Activated CD4-positive, alpha-beta T cell treated with anti-CD3 and anti-CD28 coated beads for 36 hours (primary cell): ENCODE measurements at places on chromosomes 6 and 20.

DNA sequence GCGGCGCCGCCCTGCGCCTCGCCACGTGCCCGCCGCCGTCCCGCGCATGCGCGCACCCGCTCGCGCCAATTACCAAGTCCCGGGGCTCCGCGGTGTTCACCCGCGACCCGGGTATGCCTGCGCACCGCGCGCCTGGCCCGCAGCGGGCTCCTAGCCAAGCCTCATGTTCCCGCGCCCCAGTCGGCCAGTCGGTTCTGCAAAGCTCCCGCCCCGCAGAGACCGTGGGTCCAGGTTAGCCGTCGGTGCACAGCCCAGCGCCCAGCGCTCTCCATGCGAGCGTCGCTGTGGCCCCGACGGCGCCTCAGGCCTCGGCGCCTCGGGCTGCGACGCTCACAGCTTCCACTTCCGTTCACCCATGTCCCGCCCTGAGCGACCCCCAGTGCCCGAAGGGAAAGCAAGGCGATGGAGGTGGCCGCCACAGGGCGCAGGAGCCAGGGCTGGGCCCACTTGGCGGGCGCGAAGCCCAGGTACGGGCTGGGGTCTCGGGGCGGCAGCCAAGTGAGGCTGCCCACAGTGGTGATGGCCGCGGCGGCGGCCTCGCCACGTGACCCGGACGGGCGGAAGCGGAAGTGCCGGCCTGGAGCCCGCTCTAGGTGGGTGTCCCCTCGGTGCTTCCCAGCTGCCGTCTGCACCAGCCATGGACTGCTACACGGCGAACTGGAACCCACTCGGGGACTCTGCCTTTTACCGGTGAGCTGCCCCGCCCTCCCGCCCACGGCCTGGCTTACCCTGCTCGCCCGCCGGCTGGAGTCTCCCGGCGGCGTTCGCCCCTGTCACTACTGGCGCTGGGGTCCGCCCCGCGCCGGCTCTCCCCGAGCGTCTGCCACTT is at the start of the genes PCED1A and VPS16:
Gene PCED1A, minus strand, starts transcription at position 518 of the 829 bp plus-strand sequence. CDS start 743 bp downstream, outside the sequence.
Gene VPS16, plus strand, starts transcription at position 608 of the 829 bp plus-strand sequence. Its CDS starts 30 bp downstream, at position 638.
- peak; percentile 94 for DNase-seq

- DNase-seq, result no peak
Observed at GRCh38 chr6:159646733-159647132, 46.3 kb downstream of the SOD2 start.

- DNase-seq, result peak; percentile 67
Observed at GRCh38 chr20:35463455-35464300, 8.3 kb downstream of the CEP250 start.

- DNase-seq, result no peak
Observed at GRCh38 chr6:132495604-132496079, 17.3 kb downstream of the STX7 start.

DNA sequence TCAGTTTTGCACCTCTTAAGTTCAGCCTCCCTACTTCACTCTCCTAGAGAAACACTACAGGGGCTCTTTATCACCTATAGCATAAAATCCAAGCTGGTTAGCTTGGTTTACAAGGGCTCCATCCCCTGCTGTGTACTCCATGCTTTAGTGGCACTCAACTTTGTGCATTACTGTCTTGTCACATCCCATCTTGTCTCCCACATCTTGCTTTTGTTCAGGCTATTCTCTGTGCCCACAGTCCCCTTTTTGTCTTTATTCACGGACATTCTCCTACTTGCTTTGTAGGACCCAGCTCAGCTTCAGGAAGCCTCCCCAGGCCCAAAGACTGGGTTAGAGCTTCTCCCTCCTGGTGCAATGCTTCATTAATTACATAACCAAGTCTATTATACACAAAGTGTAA is 107.9 kb upstream of the SPACA1 start:
- no peak for DNase-seq

- no peak for DNase-seq
Observed at GRCh38 chr6:159463119-159463829, 229.8 kb downstream of the SOD2 start.

GRCh38 chr20:56755201-56755600 is 126.1 kb downstream of the TFAP2C start:
- no peak for DNase-seq

GRCh38 chr6:69816569-69816968 is 19.8 kb upstream of the LMBRD1 start:
- no peak for DNase-seq

- no peak for DNase-seq
Observed at GRCh38 chr6:135887069-135887468, 35.6 kb downstream of the PDE7B start.

- no peak for DNase-seq
Observed at GRCh38 chr20:4454111-4454510, 267.6 kb upstream of the PRND start.

- DNase-seq, result no peak
Observed at GRCh38 chr6:138507977-138508675, 8.8 kb upstream of the NHSL1 start.

DNA sequence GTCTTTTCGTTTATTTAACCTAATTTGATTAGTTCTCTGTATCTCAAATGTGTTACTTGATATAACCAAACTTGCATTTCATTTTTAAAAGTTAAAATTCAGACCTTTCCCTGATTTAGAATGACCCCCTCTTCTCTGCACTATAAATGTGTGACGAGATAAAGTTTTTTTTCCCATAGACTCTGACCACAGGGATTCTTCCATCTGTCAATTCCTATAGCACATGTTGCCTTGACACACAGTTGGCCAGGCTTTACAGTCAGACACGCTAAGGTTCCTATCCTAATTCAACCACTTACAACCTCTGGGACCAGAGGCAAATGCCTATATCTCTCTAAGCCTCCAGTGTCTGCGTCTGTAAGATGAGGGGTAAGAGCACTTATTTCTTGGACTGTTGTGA is 40.6 kb downstream of the KCNS1 start:
- DNase-seq, result no peak

DNA sequence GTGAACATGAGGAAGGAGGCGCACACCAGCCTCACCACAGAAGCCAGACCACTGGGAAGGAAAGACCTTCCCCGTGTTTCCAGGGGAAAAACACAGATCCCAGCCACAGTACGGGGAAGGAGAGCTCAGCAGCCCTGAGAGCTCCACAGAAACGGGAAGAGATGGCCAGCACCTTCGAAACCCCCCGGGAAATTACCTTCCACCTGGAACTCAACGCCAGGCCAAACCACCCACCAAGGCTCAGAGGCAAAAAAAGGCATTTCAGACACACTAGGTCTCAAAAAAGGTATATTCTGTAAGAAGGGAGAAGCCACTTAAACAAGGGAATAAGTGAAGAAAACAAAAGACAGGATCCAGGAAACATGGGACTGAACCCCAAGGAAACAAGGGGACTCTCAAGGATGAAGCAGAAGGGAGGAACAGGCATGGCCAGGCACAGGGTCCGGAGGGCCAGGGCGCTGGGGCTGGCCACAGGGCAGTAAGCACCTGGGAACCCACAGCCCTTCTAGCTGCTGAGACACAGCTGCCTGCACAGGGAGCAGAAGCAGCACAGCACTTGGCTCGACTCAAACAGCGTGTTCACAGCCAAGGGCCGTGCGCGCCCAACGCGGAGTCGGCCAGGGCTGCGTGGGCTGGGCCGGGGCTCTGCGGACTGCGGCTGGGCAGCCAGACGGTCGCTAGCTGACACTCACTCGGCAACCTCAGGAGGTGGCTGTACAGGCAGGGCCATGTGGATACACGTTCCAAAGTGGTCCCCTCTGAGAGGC is 44.6 kb downstream of the TAF4 start:
- DNase-seq, result no peak

GRCh38 chr6:159074120-159074684 is 29.4 kb upstream of the TAGAP start:
- DNase-seq, result no peak

DNA sequence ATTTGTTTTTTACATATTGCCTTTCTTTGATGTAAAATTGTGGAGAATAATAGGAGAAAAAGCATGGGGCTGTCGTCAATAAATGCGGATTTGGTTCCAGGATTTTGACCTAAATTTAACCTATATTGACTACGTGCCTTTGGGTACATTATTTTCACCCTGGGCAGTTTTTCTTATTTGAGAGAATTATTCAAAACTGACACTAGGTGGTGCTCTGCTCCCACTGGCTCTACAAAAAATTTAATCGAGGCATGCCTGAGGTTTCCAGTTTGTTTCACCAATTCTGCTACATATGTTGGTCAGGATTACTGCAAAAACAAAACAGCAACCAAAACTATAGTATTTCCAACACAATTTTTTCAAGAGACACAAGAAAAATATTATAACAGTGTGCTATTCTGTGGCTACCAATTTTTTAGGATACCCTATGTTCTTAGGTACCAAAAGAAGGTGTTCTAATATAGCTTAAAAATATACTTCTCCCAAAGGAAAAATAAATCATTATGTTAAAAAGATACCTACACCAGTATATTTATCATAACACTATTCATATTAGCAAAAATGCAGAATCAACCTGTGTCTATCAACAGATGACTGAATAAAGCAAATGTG is 48.6 kb upstream of the FABP7 start:
- peak; percentile 25 for DNase-seq

DNA sequence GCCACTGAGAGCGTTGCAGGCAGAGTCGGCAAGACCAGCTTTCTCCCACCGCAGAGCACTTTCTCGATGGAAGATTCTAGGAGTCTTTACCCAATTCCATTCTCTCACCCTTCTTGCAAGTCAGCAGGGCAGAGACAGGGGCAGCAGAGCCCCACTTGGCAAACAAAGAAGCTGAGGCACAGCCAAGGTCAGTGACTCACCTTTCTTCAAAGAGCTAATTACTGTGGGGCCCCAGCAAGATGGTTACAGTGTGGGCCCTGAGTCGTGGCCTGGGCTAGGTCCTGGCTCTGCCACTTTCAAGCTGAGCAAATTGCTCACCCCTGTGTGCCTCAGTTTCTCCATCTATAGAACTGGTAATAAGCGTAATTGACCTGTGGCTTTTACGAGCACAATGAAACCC is 277.0 kb downstream of the PREX1 start:
- DNase-seq, result no peak

- peak; percentile 69 for DNase-seq
Observed at GRCh38 chr20:3786126-3786484, 435 bp downstream of the CENPB start.

DNA sequence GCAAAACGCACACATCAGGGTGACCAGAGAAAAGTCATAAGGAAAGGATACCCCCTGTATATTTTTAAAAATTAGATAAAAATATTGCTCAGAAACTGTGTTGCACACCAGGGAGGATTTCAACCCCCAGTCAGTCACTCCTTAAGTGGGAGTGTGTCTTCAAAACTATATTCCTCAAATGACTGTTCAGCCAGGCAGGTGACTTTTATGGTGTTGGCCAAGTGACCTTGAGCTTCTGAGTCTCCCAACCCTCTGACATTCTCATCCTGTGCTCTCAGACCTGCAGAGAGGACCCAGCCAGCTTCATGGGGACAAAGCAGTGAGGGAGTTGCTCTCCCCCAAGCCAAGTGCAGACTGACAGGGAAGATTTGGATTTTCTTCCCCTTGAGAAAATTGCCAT is 311.9 kb upstream of the JARID2 start:
- DNase-seq, result no peak
